Left ventricle myocardium superior (tissue), 1 donor: ENCODE measurements at places on chromosomes 11 and 22. TPM values are rescaled to one million over a fixed set of nuclear protein-coding genes. Genes with fewer than 3 reads are reported as not detected.
A peak's percentile ranks its signal among the peaks of the same experiment; 100 is the strongest.

DNA sequence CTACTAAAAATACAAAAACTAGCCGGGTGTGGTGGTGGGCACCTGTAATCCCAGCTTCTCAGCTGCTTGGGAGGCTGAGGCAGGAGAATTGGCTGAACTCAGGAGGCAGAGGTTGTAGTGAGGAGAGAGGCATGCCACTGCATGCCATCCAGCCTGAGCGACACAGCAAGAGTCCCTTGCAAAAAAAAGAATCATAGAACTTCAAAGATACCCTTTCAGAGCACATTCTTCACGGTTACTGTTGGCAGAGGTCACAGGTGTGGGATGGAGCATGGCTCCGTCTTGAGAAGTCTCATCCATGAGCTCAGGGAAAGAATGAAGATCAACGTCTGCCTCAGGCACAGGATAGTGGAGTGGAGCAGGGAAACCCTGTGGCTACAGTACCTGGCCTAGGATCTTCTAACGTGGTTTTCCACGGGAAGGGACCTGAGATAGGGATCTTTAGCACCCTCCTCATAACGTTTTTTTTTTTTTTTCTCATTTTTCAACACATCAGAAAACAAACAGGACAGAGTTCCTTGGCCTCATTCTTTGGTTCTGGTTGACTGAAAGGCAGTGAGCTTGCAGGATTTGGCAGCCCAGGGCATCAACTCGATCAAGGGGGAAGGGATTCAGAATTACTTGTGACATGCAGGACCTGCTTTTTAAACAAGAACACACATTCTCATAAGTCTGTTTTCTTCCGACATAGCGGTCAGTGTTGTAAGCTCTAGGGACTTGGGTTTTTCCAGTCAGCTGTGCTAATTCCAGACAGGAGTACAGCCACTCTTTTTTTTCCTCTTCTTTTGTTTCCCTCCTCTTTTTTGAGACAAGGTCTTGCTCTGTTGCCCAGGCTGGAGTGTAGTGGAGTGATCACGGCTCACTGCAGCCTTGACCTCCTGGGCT lies 22.8 kb downstream of the F2 start:
- no peak for DNase-seq

DNA sequence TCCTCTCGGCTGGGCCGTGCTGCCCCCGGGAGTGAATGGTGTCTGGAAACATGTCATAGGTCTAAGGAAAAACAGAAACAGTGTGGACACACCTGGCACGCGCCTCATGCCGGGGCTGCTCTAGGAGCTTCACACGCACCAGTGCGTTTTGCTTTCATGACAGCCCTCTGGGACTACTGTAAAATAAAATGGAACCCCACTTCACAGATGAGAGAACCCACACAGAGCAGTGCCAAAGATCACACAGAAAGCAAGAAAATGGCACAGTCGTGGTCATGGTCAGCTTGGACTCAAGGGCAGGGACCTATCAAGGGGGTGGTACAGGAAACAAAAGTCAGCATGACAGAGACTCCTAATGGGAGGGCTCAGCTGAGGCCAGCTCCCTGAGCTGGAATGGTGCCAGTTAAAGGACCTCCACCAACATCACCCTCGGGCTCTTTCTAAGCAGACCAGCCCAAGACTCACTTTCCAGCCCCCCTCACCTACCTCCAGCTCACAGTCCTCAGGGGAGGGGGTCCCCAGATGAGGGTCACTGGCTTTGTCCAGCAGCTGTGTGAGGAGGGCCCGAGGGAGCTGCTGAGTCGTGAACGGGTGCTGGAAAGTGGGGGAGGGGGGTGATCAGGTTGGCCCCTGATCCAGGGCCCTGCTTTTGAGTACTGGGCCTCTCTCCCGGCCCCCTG lies 3.3 kb downstream of the MAP4K2 start:
- DNase-seq = peak; percentile 16

Gene TRIM48
- total RNA-seq = not detected

Gene POU2F3
- not detected for total RNA-seq

Gene CLMP
- 4.9 TPM for total RNA-seq
